Activated naive CD4-positive, alpha-beta T cell treated with anti-CD3 and anti-CD28 coated beads for 36 hours (primary cell): ENCODE measurements at places on chromosomes 1 and 21.
A peak's percentile ranks its signal among the peaks of the same experiment; 100 is the strongest.

DNA sequence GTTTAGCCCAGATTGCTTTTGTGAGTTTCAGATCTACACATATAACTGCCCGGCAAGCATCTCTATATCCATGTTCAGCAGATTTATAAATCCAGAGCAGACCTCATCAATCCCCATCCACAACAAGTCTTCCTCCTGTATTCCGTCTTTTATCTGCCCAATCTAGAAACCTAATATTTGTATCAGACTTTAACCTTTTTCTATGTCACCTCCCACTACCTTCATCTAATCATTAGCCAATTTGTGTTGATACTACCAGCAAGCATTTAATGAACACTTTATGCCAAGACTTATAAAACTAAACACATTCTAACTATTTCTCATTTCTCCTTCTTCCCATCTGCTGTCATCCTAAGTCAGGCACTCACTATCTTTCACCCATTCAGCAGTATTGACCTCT, 135.5 kb downstream of the PBX1 start:
- DNase-seq, result no peak

- no peak for DNase-seq
Measured at GRCh38 chr21:14353726-14354125, 29.2 kb downstream of the HSPA13 start.

- no peak for DNase-seq
Measured at GRCh38 chr21:34609244-34609932, 5.5 kb downstream of the RCAN1 start.

- no peak for DNase-seq
Measured at GRCh38 chr1:1914971-1915692, at the start of gene CALML6. Gene CALML6 (plus strand): TSS chr1:1915260. CDS start chr1:1915281, 21 bp downstream.

DNA sequence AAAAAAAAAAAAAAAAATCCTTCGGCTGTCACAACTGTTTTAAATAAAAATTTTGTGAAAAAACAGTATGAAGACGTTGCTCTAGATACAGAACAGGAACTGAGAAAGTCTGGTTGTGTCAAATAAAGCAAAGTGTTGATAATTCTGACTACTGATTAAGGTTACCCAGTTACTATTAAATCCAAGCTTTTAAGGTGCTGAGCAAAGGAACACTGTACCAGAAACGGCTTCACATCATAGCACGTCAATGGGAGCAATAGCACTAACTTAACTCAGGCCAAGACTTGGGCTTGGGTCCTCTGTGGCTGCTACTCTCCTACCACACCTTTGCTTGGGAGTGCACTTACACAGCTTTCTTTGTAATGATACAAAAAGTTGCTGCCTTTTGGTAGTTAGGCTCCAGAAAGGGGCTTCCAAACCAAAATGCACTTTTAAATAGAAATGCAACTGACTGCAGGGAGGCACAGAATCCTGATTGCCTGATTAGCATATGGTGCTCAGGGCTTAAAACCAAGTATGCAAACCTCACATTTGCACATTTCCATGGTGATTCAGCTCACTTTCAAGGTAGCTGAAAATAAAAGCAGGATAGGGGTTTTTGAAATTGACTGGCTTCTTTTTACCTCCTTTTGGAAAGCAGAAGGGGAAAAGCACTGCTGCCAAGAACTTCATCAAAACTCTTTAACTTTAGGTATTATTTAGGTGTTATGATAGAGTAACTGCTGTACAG, 6.3 kb downstream of the MCL1 start:
- DNase-seq, result no peak

- no peak for DNase-seq
Measured at GRCh38 chr21:42147386-42148020, 71.4 kb upstream of the ABCG1 start.

- DNase-seq, result no peak
Measured at GRCh38 chr1:167860231-167860923, 53.6 kb downstream of the ADCY10 start.

GRCh38 chr1:174788981-174789380, 210.8 kb upstream of the CACYBP start:
- DNase-seq, result no peak

DNA sequence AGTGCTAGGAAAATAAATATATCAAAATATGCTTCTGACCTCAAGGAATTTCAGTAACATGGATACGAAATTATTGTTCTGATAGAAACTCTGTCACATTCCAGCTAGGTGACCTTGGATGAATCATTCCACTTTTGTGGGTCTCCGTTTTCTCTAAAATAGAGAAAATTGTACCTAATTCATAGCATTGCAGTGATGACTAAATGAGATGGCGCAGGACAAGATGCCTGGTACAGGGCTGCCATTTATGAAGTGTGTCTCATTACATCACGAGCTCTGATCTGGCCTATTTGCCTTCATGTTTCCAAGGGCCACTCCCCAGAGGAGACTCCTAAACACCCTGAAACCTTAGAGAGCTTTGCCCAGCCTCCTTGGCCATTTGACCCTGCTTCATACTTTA, 480.0 kb upstream of the USP24 start:
- DNase-seq, result no peak

- no peak for DNase-seq
Measured at GRCh38 chr1:157771661-157772425, 5.1 kb downstream of the FCRL2 start.

DNA sequence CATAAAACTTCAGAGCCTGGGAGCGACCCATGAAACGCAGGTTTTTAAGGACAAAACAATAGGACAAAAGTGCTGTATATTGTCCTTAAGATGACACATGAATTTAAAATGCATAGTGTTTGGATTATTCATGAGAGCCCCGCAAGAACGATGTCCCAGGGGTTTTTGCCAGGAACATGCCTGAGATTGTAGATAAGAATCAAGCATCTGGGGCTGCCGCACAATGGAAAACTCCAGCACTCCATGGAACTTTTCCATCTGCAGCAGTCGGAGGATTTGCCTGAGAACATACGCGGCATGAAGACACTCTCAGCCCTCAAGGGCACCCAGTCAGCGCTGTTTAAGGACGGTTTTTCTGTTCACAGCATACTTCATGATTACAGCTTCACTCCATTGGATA, 5.3 kb upstream of the ERG start:
- DNase-seq, result no peak

- DNase-seq, result no peak
Measured at GRCh38 chr1:209787551-209787950, 3.2 kb upstream of the C1orf74 start.

DNA sequence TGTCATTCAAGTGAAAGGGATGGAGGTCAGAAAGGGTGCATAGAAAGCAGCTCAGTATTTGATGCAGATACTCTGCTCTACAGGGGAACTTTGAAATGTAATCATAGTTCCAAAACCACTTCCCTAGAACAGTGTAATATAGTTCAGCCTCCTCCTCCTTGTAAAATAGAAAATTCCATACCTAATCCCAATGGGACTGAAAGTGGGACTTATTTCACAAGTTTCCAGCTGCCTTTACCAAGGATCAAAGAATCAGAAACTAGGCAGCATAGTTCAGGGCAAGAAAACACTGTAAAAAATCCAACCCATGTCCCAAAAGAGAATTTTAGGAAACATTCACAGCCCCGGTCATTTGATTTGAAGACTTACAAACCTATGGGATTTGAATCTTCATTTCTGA, 8.1 kb upstream of the TMCO2 start:
- DNase-seq, result no peak

- DNase-seq, result no peak
Measured at GRCh38 chr21:33428669-33429068, 25.5 kb downstream of the IFNGR2 start.

- no peak for DNase-seq
Measured at GRCh38 chr1:81310250-81310649, 490.5 kb upstream of the ADGRL2 start.

GRCh38 chr1:201511941-201512539, 5.1 kb upstream of the CSRP1 start:
- DNase-seq, result no peak

GRCh38 chr1:214010197-214010573, 22.4 kb downstream of the PROX1 start:
- no peak for DNase-seq

DNA sequence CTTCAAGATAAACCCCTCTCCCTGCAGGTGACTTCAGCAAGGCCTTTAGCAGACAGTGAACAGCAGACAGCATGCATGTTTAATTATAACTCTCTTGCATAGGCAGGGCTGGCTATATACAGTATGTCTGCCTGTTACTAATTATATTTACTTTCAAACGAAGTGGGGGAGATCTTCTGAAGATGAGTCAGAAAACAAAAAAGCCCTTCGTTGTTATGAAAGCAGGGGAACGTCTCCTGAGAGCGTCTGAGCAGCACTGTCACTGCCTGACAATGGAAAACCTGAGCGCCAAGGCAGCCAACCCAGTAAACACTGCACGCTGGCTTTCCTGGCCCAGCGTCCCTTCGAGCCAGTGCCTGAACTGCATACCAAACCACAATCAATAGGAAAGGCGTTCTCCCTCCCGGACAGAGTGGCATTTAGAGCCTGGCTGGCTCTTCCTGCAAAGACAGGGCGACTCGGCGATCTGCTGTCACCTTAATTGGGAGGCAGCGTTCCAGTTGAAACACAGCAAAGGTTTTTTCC, 54.1 kb downstream of the TOMM20 start:
- DNase-seq, result peak; percentile 77

GRCh38 chr1:3780901-3781300, 8.4 kb downstream of the SMIM1 start:
- DNase-seq, result no peak

DNA sequence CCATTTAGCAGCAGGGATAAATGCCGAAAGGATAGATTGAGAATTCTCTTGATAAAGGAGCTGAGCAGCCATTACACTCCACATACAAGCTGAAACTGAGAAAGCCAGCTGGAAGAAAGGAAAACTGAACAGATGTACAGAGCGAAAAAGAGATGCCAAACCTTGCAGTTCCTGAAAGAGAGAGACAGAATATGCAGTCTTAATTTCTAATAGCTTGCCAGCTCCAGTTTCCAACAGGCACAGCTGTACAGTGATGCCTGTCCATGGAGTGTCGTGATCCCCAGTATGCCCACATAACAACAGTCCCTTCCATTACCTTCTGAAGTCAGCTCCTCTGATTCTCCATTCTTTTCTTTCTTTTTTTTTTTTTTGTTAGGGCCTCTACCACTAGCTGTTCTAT, 22.7 kb downstream of the ABL2 start:
- DNase-seq, result no peak

DNA sequence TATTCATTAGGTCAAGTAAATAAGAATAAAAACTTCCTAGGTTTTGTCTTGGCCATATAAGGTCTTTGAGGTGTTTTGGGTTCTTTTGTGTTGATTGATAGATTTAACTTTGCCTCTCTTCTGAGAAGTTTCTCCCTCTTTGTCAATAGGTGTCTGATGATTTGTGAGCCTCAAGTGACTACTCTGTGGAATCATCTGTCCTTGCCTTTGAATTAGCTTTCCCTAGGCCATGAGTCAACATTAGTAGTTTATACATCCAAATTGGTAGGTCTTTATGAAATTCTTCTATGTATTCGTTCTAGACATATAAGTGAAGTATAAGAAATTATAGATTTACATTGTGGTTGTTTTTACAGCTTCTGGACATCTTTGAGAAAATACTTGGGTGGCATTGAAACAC, 864.4 kb downstream of the USP25 start:
- no peak for DNase-seq

DNA sequence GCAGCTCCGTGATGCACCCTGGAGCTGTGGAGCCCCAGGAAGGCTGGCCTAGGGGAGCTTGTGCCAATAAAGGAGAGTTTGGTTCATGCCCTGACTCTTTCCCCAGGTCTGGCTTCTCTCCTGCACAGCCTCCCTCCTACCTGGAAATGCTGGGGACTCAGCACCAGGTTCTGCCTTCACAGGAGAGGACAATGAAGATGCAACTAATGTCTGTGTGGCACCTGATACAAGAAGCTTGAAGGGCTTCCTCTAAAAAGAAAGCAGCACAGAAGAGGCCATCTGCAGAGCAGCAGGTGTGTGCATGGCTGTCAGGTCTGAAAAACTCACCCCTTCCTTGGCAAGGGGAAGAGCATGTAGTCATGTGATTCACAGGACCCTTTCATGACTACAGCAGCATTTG, 43.7 kb upstream of the SLC44A3 start:
- DNase-seq, result no peak

- DNase-seq, result no peak
Measured at GRCh38 chr21:39483917-39484316, 32.1 kb downstream of the SH3BGR start.

DNA sequence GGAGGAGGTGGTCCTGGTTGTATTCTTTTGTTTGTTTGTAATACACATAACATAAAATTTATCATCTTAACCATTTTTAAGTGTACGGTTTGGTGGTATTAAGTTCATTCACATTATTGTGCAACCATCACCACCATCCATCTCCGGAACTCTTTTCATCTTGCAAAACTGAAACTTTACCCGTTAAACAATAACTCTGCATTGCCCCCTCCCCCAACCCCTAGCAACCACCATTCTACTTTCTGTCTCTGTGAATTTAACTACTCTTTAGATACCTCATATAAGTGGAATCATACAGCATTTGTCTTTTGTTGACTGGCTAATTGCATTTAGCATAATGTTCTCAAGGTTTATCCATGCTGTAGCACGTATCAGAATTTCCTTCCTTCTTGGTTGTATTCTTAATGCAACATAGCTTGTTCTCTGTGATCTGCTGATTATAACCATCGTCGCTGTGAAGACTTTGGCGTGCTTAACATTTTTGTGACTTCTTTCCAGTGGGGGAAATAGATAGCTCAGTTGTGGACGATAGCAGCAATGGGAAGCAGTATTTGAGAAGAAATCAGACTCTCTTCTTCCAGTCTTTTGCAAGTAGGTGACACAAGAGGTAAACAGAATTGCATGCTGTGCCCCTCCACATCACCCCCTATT, 117.5 kb upstream of the HOOK1 start:
- peak; percentile 69 for DNase-seq

DNA sequence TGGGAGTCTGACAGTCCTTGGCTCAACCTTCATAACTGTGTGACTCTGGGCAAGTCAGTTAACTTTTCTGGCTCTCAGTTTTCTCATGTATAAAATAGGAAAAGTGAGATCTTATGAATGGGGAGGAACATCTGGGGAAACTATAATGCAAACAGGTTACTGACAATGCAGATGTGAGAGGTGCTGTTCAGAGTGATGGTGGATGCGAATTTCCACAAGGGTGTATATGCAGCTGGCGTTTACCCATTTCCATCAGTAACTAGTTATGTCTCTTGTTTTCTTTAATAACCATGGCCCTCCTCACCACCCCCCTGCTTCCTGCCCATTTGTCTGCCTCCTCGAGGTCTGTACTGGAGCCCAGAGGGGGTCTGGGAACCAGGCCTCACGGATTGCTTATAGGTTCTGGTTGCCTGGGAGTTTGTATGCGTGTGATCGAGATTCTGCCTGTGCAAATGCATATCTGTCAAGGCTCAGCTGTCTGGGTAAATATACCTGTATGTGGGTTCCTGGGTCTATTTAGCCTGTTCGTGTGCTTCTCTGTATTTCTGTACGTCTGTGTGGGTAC, 44.4 kb downstream of the AHDC1 start:
- no peak for DNase-seq

- DNase-seq, result peak; percentile 79
Measured at GRCh38 chr1:182601416-182601786, 2.8 kb downstream of the RGS16 start.

GRCh38 chr1:6775261-6776043, 9.8 kb upstream of the CAMTA1 start:
- no peak for DNase-seq

- no peak for DNase-seq
Measured at GRCh38 chr1:15262706-15263105, 15.7 kb downstream of the FHAD1 start.

GRCh38 chr21:16676391-16676790, 836.5 kb upstream of the CXADR start:
- no peak for DNase-seq

GRCh38 chr1:192969091-192969490, 90.1 kb downstream of the UCHL5 start:
- DNase-seq, result no peak

- no peak for DNase-seq
Measured at GRCh38 chr1:87926131-87926830, 597.6 kb downstream of the LMO4 start.
